ENCODE measurements at places on chromosomes 1 and 21.

GRCh38 chr1:151549199-151549598, 9.1 kb downstream of the TUFT1 start:
- DNase-seq = no peak

DNA sequence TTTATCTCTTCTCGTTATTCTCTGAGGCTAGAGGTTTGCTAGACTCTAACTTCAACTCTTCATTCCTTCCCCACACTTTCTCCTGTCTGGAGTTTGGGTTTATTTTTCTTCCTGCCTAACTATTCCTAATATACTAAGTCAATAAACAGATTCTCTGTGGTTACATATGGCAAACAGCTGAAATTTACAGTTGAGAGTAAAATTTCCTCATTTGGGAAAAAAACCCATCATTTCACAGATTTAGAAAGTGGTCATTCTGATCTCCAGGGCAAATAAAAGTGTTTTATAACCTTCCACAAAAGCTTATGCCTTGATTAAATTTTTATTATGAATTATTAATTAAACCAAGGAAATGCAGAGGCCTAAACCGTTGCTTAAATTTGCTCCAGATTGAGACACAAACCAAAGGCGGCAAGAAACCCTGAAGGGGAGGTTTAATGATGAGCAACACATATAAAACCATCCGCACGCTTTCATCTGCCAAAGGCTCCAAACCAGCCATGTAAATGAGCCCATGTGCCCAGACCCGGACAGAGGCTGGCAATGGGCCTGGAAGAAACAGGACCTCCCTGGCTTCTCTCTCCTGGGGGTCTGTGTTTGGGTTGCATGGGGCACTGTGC, 201.7 kb upstream of the LMO4 start:
- DNase-seq = no peak

DNA sequence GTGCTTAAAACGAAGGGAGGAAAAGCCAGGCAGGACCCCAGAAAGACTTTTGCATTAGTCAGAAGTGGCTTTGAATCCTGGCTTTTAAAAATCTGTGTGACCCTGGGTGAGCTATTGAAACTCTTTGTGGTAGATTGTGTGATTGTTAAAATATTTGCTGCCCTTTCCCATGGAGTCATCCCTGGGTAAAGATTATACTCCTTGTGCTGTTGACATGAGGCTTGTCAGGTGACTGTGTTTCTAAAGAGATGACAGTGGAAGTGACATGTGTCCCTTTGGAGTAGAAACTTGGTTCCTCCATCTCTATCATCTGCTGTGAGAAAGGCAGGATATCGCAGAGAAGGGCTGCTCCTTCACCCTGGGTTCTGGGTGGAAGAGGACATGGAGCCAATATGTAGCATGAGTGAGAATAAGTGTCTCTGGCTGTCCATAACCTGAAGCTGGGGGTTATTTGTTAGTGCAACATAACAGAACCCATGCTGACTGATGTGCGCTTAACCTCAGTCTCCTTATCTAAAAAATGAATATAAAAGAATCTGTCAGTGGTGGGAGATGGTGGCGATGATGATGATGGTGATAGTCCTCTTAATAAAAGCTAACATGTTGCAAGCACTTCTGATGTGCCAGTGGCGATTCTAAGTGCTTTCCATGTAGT, 187.6 kb downstream of the RHOU start:
- DNase-seq = no peak

DNA sequence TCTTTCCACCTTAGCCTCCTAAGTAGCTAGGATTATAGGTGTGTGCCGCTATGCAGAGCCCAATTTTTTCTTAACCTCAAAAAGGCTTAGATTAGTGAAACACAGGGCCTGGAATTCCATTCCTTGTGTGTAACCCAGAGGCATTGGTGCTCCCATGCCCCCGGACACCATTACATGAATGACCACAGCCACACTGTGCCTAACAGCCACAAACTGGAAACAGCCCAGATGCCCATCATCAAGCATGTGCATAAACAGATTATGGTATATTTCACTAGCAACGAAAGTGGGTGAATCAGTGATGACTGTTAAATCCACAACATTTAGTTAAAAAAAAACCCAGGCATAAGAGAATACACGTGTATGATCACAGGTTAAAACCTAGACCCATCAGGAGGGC, 24.4 kb downstream of the ADAM30 start:
- DNase-seq = no peak

Data from KBM-7 (cell line).